ENCODE measurements at places on chromosomes 7 and 10. TPM values are rescaled to one million over a fixed set of nuclear protein-coding genes. Genes with fewer than 3 reads are reported as not detected.

The CHCHD2 gene
- 295 TPM for total RNA-seq

The PTPN20 gene
- total RNA-seq, result 0.76 TPM

The TMEM225B gene
- 0.25 TPM for total RNA-seq

The IQUB gene
- 0.13 TPM for total RNA-seq

The TEX36 gene
- total RNA-seq, result not detected

The FAM180A gene
- not detected for total RNA-seq

The COG5 gene
- total RNA-seq, result 18.6 TPM

The GDF2 gene
- not detected for total RNA-seq

The AOAH gene
- 0.51 TPM for total RNA-seq

The STEAP2 gene
- total RNA-seq, result 0.64 TPM

The UNCX gene
- not detected for total RNA-seq

The ANKRD26 gene
- 4.3 TPM for total RNA-seq

The C10orf71 gene
- not detected for total RNA-seq

The PPP1R17 gene
- total RNA-seq, result not detected

The KAZALD1 gene
- 0.39 TPM for total RNA-seq

The NKX2-3 gene
- not detected for total RNA-seq

The TMEM196 gene
- total RNA-seq, result not detected

The PAX4 gene
- not detected for total RNA-seq

The PRTFDC1 gene
- 9.4 TPM for total RNA-seq

The SCART1 gene
- total RNA-seq, result 0.26 TPM

The ITGA8 gene
- total RNA-seq, result 1.2 TPM

The HDAC9 gene
- 2.0 TPM for total RNA-seq

The MYL7 gene
- not detected for total RNA-seq

The CPXM2 gene
- total RNA-seq, result 0.26 TPM

The ALOX5 gene
- total RNA-seq, result not detected

The KCNMA1 gene
- total RNA-seq, result 0.38 TPM

The PNLIP gene
- total RNA-seq, result not detected

The ZNF107 gene
- 1.3 TPM for total RNA-seq

The ANKRD22 gene
- total RNA-seq, result not detected

The INSYN2A gene
- total RNA-seq, result not detected

Measured in dermis microvascular lymphatic vessel endothelial cell (primary cell).